Central memory CD4-positive, alpha-beta T cell (primary cell): ENCODE measurements at places on chromosomes 7 and 10.

DNA sequence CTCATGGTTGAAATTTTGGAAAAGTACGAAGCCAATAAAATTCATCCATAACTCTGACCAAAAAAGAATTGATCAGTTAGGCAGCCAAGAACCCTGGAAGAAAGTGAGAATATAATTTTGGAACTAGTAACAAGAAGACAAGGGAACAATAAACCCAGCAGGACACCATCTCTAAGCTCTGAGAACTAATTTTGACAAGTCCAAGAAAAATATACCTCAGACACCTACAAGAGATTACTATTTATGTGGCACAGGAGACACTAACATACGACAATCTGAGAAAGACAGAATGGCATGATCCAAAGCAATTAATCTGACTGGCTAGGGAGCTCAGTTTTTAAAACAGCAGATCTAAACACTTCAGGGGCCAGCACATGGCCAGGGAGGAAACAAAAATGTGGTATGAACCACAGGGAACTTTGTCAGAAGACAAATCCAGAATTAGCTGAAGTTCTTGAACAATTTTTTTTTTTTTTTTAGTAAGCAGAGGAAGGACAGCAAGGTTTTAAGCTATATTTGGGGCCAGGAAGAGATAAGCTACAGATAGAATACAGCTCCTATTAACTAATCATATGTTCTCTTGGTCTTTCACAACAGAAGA, 38.9 kb downstream of the PARD3 start:
- DNase-seq, result no peak

- DNase-seq, result no peak
Measured at GRCh38 chr10:132239126-132240031, 52.6 kb downstream of the DPYSL4 start.

DNA sequence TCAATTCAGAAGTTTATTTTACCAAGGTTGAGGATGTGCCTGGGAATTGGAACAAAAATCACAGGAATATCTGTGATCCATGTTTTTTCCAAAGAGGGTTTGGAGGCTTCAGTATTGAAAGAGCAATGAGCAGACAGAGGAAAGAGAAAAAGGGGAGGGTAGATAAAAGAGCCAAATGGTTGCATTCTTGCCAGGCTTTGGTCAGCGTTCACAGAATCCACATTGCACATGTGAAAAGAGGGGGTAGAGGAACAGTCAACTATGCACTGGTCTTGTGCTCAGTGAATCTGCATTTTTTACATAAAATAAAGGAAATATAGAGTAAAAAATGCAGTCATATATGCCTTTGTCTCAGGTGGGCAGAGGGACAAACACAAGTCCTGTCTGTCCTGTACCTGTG, 20.6 kb upstream of the ERCC6 start:
- no peak for DNase-seq

DNA sequence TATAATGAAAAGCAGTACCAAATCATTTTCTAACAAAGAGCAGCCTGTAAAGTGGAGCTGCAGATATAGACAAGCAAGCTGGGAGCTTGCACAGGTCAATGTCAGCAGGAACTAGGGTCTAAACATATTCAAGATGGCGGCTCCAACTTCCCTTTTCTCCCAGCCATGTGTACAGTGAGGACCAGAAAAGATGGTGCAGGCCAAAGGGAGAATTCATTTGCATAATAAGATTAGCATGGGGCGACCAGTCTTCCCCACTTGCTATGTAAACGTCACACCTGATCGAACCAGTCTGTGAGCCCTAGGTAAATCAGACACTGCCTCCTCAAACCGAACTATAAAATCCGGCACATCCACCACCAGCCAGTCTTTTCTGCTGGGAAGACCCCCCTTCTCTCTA, 4.4 kb upstream of the RAPGEF5 start:
- DNase-seq, result no peak

DNA sequence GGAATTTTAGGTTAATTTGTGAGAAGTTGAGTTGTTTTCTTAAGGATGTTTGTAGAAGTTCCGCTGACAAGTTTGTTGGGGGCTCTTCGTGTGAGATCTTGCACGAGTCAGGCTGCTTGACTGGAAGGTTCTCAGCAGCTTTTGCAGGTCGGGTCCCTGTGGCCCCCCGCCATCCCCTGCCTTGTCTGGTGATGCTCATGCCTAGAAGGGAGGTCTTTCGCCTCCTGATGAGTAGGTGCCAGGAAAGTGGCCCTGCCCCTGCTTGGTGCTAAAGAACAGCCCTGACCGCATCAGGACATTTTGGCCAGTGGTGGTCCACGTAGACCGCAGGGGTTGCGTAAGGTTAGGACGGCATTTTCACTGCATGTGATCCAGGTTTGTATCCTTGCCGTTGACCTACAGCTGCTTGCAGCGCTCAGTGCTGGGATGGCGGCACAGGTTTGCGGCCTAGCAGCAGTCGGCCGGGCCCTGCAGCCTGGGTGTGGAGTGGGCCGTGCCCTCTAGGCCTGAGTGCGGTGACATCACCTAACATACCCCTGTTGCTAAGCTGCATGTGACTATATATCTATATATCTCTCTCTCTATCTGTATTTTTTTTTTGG, 62.4 kb downstream of the DNAJB6 start:
- no peak for DNase-seq

DNA sequence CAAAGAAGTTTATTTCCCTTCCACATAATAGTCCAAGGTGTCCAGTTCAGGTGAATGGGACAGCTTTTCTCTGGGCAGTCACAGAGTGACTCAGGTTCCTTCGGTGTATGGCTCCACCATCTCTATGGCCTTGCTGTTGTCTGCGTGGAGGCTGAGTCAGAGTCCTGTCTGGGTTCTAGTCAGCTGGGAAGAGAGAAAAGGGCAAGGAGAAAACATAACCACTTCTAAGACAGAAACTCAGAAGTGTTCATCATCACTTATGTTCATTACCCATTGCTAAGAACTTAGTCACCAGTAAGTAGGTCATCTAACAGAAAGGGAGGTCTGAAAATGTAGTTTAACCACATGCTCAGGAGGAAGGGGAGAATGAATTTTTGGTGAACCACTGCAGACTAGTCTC, 32.4 kb upstream of the CCDC7 start:
- peak; percentile 28 for DNase-seq

- DNase-seq, result no peak
Measured at GRCh38 chr7:36736899-36737211, 12.6 kb upstream of the AOAH start.

- DNase-seq, result no peak
Measured at GRCh38 chr7:27173511-27173955, 587 bp downstream of the HOXA10 start.

DNA sequence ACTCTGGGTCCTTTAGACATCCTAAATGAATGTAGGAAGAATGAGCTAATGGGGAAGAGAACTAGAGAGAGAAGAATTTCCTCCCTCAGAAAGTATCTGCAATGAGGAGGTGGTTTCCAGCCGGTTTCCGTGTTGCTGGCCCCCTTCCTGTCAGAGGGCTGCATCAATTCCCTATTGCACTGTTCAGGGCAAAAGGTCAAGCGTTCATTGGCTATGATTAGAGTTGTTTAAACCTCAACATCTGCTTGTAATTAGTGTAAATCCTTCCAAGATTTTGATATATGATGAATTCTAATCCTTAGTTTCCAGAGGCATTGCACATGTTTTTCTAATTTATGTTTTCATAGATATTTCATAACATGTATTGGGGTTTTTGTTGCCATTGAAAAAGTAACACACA, 107.3 kb upstream of the SGCE start:
- DNase-seq, result no peak

- no peak for DNase-seq
Measured at GRCh38 chr10:32225976-32226375, 121.0 kb downstream of the EPC1 start.

GRCh38 chr10:70845816-70846215, 30.1 kb downstream of the SGPL1 start:
- no peak for DNase-seq

GRCh38 chr7:12385364-12385786, 18.3 kb downstream of the VWDE start:
- no peak for DNase-seq

DNA sequence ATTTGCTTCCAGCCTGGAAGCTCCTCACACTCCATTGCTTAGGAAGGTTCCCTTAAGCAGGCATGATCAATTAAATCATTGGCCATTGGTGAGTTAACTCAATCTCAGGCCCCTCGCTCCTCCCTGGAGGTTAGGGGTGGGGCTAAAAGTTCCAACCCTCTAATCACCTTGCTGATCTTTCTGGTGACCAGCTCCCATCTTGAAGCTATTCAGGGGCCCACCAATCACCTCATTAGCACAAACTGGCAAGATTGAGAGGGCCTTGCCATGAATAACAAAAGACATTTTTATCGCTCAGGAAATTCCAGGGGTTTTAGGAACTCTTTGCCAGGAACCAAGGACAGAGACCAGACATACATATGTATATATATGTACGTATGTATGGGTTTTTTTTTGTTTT, 58.4 kb downstream of the AGK start:
- DNase-seq, result no peak

- no peak for DNase-seq
Measured at GRCh38 chr10:121610798-121611323, 12.6 kb upstream of the FGFR2 start.

GRCh38 chr10:118669020-118669791, 73.8 kb upstream of the PRLHR start:
- DNase-seq, result no peak

- DNase-seq, result no peak
Measured at GRCh38 chr7:93559639-93560491, 14.7 kb downstream of the CALCR start.

DNA sequence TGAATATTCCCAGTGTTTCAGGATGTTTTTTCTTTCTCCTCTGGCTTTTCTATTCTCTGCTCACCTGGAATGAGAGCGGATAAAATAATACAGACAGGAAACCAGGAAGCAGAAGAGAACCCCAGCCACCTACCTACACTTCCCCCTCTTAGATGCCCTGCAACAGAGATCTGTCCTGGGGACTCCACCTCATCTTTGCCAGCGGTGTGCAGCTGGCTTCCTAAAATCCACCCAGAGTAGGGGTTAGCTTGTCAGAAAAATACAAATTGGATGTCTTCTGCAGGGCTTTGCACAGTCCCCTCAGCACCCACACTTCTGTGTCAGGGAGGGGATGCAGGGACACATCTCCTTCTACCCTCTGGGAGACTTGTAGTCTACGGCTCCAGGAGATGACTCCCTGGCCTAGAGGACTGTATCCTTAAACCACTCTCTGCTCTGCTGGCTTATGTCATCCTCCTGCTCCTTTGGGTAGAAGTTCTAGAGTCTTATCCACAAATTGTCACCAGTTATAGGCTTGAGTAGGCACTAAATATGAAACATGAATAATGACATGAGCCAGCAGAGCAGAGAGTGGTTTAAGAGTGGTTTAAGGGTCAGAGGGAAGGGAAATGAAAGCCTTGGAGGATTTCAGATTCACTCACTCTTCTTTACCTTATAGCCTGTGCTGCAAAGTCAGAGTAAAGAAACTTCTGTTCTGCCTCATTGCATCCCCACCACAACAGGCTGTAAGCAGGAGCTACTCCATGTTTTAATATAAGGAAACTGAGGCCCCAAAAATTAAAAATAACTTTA, 749.4 kb downstream of the AUTS2 start:
- DNase-seq, result no peak

- DNase-seq, result peak; percentile 47
Measured at GRCh38 chr10:103772096-103772845, 83.1 kb downstream of the SH3PXD2A start.

DNA sequence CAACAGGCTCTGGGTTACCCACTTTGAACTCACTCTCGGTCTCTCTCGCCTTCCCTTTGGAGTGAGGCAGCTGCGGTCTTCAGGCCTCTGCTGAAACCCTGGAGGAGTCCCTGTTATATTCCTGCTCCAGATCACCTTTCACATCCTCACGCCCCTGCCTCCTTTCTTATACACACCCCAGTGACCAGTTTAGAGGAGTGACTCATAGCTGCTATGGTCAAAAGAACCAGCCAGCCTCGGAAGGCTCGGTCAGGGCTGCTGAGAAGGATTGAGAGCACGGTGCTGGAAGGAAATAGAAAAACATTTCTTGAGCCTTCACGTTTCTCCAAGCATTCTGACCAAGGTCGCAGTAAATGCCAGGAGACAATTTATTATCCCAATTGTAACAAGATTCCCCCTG, 28.3 kb upstream of the SVOPL start:
- DNase-seq, result no peak

- no peak for DNase-seq
Measured at GRCh38 chr7:146002431-146003078, 114.0 kb upstream of the CNTNAP2 start.

DNA sequence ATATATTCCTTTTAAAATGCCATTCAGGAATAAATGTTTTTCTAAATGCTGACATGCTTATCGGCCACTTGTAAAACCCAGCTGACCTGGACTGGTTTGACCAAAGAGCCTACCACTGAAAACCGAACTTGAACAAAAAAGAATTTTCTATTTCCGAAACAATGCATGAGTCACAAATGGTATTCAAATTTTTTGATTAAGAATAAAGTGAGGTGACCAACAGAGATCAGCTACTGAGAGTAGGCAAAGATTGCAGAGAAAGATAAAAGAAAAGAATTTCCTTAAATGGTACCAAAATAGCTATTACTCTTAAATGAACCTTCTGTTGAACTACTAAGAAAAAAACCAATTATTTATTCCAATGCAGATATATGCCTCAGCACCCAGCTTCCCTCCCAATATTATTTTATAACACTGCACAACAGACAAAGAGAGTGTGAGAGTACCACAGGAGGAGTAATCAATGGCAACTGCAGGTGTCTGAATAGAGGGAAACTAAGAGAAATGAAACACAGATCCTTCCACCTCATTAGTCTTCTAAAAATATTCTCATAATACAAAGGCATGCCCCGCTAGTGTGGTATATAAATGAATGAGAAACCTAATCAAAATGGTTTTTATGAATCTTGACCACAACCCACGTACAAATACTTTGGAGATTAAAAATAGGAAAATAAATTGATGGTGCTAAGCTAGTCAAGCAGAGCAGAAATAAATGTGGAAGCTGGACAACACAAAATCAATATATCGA, 20.1 kb downstream of the OSBPL3 start:
- DNase-seq, result no peak

DNA sequence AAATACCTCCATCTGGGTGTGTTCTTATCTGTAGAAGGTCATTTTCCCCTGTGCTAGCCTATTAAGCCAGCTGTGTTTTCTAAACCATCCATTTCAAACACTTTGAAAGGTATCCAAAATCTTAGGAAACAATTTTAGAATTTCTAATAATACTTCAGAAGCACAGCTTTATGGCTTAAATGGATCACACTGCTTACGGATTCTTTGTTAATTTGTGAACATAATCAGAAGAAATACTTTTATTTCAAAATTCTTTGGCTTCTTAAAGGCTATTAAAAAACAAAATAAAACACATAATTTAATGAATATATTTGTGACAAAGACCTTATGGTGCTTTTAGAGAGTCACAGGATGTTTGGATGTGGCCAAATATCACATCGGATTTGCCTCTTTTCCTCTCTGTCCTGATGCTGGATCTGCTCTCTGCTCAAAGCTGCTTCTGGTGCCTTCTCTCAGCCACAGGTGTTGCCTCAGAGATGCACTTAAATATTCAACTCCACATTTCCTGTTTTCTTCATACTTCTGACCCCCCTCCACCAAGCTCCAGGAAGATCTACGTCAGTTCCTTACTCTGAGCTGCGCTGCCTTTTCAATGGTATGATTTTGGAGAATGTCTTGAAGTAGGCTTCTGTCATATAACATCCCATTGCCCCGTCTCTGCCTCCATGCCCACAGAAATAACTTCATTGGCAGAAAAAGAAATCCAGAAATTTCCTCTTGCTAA, 230.6 kb downstream of the MLLT10 start:
- peak; percentile 40 for DNase-seq
